ENCODE measurements at places on chromosomes 1 and 21. TPM values are rescaled to one million over a fixed set of nuclear protein-coding genes. Genes with fewer than 3 reads are reported as not detected.

GRCh38 chr1:56696663-56697062 lies 51.5 kb downstream of the PRKAA2 start:
- H3K4me3 ChIP-seq = no peak overlapping the region
- DNase-seq = no peak
- no peaks in the 10 kb centered on the region for H3K4me1 ChIP-seq
- peaks cover 4% of the 10 kb centered on the region for H3K36me3 ChIP-seq

DNA sequence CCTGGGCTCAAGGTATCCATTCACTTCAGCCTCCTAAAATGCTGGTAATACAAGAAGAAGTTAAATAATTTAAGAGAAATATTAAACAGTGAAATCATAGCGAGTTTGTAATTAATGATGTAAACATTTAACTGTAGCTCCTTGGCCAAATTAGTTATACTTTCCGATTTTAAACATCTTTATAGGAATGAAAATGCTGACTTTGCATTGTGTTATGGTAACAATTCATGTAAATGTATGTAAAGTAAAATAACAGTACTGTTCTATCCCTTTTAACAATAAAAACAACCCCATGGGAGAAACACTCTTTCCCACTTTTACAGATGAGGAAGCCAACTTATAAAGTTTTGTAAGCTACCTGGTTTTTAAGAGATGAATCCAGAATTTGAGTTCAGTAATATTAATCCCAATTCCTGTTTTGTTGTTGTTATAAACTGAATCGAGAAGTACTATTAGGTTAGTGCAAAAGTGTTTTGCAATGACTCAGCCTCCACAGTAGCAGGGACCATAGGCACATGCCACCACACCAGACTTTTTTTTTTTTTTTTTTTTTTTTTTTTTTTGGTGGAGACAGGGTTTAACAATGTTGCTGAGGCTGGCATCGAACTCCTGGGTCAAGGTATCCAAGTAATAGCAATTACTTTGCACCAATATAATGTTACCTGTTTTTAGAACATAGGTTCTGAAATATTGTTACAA lies 1360.4 kb downstream of the BRINP3 start:
- no peaks in the 10 kb centered on the region for H3K4me1 ChIP-seq
- no peaks in the 10 kb centered on the region for H3K36me3 ChIP-seq
- H3K27ac ChIP-seq = no peak overlapping the region
- no peak for DNase-seq
- H3K4me3 ChIP-seq = no peak overlapping the region

The TNFRSF8 gene
- 0.94 TPM for total RNA-seq

- no peaks in the 10 kb centered on the region for H3K36me3 ChIP-seq
- no peak overlapping the region for H3K4me3 ChIP-seq
- H3K27ac ChIP-seq = no peak overlapping the region
- H3K27me3 ChIP-seq = no peaks in the 10 kb centered on the region
- DNase-seq = no peak
These were observed 45.5 kb downstream of the TOR1AIP2 start for GRCh38 chr1:179831852-179832699.

DNA sequence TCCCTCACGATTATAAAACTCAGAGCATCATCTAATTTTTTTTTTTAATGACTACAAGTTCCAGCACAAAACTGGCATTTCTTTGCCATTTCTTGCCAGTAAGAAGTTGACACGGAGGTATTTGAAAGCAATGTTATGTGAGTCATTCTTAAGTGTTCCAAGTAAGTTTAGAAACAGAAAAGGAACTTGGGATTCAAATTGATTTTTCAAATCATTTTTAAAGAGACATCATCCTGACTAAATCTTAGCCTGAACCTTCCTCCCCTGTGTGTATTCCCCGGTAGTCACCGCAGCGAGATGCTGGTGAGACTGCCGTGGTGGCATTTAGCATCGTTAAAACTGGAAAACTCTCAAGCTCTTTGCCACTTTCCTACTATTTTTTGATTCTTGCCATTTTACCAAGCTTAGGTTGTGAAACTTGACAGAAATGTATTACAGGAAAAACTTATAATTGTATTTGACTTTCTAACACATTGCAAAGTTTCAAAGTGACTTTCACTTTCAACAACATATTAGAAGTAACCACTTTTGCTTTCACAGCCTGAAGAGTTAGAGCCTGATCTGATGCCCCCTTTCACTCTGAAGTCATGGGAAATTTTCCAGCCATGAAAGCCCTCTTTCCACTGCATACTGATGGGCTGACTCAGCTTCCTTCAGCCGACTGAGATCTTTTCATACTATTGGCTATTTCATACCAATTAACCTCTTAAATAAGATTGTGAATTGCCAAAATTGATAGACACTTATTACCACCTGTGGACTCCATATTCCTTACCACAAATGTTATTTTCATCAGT lies 61.4 kb downstream of the OLFML2B start:
- H3K4me1 ChIP-seq = peaks cover 2% of the 10 kb centered on the region
- DNase-seq = no peak
- H3K4me3 ChIP-seq = no peak overlapping the region
- peaks cover 3% of the 10 kb centered on the region for H3K36me3 ChIP-seq

The RAD54L gene
- total RNA-seq = 1.7 TPM
